ENCODE measurements at places on chromosomes 3 and 15.

DNA sequence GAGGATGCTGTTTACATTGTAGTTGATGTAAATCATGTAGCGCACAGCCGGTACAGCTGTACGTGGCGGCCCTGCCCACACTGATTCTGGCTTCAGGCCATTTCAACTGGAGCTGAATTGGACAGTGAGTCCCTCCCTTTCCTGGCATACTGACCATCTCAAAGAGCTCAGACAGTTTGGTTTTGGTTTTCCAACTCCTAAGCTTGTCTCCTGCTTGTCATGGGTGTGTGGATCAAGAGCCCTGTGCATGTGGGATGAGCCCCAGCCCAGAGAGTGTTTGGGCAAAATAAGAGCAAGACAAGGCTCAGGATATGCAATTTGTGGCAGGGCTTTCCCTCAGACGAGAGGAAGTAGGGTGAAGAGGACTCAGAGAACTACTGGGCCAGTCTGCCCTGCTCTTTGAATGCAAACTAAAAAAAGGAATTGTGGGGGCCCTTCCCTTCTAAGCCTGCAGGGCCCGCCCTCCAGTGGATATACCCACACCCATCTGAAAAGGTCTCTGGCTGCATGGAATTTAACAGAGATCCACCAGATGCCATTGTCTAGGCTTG, 13.3 kb downstream of the ITGA11 start:
- no peak for DNase-seq

DNA sequence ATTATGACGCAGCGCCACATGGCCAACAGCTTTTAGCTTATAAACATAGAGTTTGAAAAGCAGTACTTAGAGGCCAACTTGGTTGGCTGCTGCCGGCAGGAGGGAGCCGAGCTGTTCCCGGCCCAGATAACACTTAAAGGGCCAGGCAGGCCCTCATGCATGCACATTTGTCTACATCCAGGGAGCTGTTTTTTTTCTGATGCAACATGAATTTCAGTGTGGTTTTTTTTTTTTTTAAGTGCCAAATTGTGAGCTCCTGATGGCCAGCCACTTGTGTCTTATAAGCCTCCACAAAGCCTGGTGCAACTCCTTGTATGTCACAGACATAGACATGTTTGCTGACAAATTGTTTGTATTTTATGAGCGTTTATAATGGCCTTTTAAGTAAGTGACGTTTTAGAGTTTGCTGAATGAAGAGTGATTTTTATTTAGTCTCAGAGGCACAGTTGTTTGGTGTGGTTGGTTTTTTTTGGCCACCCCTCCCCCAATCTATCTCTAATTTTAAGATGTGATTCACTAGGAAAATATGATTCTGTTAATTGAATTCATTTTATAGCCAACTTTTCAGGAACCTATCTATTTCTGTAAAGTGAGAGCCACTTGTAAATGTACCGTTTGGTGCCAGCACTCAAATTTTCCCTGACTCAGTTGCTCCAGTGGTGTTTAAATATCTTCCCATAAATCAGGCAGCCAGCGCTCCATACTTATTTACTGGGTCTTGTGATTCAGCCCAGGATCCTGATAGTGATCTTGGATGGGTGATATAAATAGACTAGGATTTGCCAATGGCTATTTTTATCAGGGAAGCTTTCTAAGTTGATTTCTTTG, 134.3 kb downstream of the VGLL4 start:
- peak; percentile 49 for DNase-seq

GRCh38 chr15:50735156-50735555, 30.4 kb downstream of the SPPL2A start:
- no peak for DNase-seq

DNA sequence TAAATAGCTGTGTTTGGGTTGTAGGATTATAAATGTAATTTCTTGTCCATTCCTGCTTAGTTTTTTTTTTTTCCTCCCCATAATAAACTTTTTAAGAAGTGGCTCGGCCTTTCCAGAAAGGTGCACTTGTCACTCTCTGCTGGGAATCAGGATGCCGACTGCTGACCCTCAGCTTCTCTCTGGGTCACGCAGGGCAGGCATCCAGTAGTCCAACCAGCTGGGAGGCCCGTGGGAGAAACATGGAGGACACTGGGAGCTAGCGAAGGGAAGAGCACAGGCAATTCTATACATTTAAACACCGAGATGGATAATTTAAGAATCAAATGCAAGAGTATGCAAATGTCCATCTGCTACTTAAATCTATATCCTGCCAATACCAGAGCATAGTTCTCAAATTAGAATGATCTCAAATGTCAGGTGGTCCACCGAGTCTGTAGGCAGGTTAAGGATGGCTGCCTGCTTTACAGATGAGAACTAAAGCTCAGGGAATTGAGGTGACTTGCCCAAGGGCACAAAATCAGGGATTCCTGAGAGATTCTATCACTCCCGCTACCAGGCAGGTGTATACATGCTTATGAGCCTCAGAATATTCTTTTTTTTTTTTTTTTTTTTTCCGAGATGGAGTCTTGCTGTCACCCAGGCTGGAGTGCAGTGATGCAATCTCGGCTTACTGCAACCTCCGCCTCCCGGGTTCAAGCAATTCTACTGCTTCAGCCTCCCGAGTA, 64.5 kb downstream of the DAPK2 start:
- no peak for DNase-seq

GRCh38 chr15:101129851-101130380, 121.9 kb downstream of the CHSY1 start:
- DNase-seq: no peak

GRCh38 chr15:57284535-57284934, 91.8 kb upstream of the CGNL1 start:
- DNase-seq: no peak

GRCh38 chr3:139597947-139598346, 58.4 kb upstream of the RBP1 start:
- DNase-seq: no peak

DNA sequence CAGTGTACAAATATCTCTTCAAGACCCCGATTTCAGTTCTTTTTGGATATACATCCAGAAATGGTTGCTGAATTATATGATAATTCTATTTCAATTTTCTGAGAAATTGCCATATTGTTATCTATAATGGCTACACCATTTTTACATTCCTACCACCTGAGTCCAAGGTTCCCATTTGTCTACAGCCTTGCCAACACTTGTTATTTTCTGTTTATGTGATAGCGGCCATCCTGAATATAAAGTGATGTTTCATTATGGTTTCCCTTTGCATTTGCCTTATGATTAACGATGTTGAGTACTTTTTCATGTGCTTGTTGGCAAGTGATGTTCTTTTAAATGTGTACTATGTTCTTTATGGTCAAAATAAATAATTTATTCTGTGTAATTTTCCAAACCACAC, 8.5 kb downstream of the NR1I2 start:
- DNase-seq: no peak

GRCh38 chr3:129622933-129623332, 16.5 kb upstream of the PLXND1 start:
- no peak for DNase-seq

- peak; percentile 38 for DNase-seq
Measured at GRCh38 chr3:127589600-127590281, 792 bp downstream of the TPRA1 start.

GRCh38 chr15:98012354-98012753, 51.9 kb downstream of the ARRDC4 start:
- DNase-seq: no peak

DNA sequence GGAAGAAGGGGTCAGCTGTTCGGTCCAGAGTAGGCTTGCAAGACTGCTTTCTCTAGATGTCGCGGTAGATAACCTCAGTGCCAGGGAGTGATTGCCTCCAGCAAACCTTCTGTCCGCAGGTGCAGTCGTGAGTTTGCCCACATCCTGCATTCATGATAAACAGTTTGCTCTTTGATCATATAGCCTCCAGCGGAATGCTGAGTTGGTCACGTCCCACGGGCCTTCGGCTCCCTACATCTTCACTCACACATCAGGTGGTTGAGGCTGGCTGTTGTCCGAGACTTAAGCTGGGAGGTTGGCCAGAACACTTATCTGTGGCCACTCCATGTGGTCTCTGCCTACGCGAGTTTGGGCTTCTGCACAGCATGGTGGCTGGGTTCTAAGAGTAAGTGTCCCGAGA, 62.1 kb upstream of the NR2C2 start:
- no peak for DNase-seq

- no peak for DNase-seq
Measured at GRCh38 chr3:116103868-116104530, 341.3 kb downstream of the LSAMP start.

- no peak for DNase-seq
Measured at GRCh38 chr3:133649486-133650068, 12.2 kb downstream of the TOPBP1 start.

DNA sequence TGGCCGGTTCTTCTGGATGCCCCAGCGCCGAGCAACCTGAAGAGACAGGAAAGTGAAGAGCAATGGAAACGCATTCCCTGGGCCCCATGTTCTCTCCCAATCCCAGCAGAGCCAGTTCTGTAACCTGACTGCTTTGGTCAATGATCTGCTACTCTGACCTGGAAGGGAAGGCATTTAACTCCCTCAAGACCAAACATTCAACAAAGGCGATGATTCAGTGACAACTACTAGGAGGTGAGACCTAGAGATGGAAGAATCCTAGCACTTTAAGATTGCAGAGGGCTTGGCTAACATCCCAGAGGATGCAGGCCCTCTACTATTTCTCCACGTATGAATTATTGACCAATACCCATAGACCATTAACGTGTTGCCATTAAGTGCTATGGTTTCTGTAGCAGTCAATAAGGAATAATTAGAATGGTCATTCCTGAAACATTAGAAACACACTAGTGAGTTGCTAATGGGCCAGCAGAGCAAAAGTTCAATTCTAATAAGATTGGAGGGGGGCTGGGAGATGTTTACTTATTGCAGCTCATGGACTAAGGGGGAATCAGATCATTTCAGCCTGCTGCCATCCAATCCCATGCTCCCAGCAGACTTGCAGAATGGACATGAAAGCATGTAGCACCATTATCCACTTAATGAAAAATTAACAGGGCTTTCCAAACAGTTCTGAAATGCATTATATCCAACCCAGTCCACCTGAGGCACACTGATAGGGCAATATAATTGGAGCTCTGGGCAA, 56.6 kb downstream of the ETV5 start:
- no peak for DNase-seq

DNA sequence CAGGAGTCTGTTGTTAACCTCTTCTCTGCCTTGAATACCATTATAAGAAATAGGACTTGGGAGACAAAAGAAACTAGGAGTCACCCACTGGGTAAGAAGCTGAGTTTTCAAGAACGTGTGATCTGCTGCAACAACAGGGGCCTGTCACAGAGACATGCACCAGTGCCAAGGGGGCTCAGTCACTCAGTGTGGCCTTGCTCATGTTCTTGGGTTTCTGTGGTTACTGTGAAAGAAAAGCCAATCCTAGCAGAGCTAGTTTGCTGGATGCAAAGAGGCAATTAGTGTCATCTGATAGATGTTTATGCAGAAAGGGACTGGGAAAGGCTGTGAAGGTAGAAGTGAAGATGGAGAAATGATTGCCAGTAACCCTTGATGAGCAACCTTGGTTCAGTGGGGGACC, 126.3 kb downstream of the IQCH start:
- no peak for DNase-seq

- DNase-seq: no peak
Measured at GRCh38 chr3:150970665-150971324, 1.7 kb downstream of the CLRN1 start.

- DNase-seq: no peak
Measured at GRCh38 chr15:82393671-82394070, 35.9 kb upstream of the GOLGA6L9 start.

DNA sequence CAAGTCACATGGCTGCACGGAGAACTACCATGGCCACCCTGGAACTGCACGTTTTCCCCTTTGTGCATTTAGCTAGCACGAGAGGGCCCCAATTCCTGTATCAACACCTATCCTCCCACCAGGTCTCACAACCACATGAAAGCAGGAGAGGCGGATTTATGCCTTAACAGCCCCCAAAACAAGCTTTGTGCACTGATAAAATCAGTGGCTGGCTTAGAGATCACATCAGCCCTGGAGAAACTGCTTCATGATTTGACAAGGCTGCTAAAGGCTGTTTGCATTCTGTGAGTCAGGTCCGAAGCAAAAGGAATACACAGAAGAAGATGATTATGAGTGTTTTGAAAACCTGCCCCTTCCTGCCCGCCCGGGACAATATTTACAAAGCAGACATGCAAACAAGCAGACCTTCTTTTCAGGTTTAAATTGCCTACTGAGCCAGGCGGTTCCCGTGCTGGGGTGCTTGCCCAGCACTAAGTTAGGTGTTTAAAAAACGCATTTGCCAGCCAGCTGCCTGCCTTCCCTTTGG, 25.9 kb downstream of the CEMIP start:
- no peak for DNase-seq

DNA sequence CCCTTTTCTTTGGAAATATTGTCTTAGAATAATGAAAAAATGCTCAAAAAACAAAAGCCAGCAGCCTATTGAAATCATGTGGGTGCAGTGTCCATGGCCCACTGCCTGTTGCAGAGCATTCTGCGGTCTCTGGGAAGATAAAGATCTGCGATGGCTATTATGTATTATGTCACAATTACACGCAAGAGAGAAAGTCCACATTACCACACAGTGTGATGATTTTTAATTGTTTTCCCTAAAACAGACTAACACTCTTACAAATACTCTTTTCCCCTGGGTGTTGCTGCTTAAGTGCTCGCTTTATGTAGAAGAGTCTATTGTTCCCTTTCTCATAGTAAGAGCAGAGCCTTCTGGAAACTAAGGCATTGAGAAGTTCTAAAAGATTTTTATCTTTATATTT, 32.2 kb downstream of the SSR3 start:
- no peak for DNase-seq

DNA sequence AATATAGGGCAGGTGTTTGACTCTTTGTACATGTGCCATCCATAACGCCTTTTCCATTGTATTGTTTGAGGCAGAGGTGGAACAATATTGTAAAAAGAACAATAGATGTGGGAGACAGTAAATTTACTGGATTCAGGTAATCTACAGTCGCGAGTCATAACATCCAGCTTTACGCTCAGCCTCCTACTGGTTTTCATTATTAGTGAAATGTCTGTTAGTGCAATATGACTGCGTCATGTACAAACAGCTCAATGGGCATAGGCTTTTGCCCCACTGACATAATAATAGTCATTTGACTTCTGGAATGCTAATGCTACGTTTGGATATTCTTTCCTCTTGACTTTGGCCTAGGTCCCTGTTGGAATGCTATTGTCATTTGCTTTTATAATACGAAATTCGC, 9.5 kb downstream of the CACNA2D3 start:
- DNase-seq: no peak

DNA sequence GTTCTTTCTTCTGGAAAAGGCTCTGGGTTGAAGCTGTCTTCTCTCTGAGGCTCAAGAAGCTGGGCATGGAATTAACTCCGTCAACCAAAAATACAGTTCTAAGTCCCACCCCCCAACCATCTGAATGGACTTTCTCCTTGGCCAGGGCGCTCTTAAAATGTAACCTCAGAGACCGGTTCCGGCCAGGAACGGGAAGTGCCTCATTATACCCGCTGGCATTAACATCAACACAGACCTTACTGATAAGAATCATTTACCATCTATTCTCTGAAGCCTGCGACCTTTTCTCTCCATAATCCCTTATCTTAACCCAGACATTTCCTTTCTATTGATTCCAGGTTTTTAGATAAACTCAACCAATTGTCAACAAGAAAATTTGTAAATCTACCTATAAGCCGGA, 64.7 kb downstream of the ATP1B3 start:
- no peak for DNase-seq

- DNase-seq: no peak
Measured at GRCh38 chr3:58144478-58145325, 66.1 kb downstream of the DNASE1L3 start.

All from frontal cortex (tissue), 4 donors.